Prostate gland (tissue), 2 donors: ENCODE measurements at places on chromosomes 3 and 15. TPM values are rescaled to one million over a fixed set of nuclear protein-coding genes. Genes with fewer than 3 reads are reported as not detected.

STRIT1 gene
- total RNA-seq = not detected

NCEH1 gene
- 9.1 TPM for total RNA-seq

NRROS gene
- total RNA-seq = 2.0 TPM

- peak; percentile 92 for DNase-seq
These were observed 179.9 kb upstream of the TBL1XR1 start for GRCh38 chr3:177377166-177377565.

GRCh38 chr3:127320529-127321121 lies 32.8 kb upstream of the PRR20G start:
- DNase-seq = no peak

SNAP23 gene
- total RNA-seq = 93.9 TPM

GRCh38 chr3:183189641-183190040 lies 27.1 kb upstream of the LAMP3 start:
- no peak for DNase-seq

ACTC1 gene
- total RNA-seq = 21.5 TPM

DNA sequence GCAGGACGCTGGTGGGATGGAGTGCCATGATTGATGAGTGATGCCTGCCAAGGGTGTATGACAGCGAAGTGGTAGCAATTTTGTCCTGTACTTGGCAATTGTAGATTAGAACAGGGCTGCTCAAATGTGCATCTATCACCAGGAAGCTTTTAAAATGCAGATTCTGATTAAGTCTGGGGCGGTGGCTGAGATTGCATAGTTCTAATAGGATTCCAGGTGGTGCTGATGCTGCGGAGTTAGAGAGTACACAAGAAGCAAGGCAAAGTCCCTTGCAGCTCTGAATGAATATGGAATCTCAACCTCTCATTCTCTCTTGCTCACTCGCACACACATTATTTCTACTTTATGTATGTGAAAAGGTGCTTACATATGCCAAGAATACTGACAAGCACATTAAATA lies 670.4 kb downstream of the FHIT start:
- no peak for DNase-seq

DNA sequence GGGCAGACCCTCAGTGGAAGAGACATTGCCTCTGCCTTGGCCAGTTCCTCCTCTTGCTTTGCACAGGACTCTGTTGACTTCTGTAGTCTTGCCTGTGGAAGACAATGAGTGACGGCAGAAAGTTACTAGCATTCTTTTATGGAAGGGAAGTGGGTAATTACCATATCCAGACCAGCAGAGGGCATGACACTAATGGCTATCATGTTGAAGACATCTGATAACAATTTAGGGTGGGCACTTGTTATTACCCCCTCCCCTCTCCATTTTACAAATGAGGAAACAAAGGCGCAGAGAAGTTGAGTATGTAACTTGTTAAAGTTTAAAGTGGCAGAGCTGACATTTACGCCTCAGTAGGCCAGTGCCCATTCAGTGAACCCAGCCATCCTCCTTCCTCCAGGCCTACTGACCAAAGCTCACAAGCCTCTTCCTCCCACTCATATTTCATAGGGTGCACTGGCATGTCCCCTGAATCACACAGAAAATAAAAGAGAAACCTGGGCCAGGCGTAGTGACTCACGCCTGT lies 48.2 kb upstream of the FMN1 start:
- no peak for DNase-seq

GRCh38 chr3:17687566-17687965 lies 54.9 kb downstream of the TBC1D5 start:
- DNase-seq = no peak

DNA sequence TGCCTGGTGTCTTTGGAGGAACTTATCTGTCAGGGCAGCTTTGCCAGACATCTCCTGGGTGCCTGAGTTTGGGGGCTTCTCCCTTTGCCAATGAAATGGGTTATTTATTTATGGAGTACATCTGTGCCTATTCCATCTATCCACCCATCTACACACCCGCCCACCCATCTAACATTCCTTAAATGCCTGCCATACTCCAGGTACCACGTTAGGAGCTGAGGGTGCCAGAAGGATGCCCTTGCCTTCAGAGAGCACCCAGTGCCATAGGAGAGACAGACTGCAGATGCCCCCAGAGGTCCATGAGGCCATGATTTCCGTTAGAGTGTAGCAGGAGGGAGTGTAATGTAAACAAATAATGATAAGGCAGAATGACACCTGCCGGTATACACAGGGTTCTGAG lies 21.8 kb upstream of the KIF23 start:
- no peak for DNase-seq

- DNase-seq = no peak
These were observed 31.2 kb downstream of the SLC25A36 start for GRCh38 chr3:140972833-140973232.

GRCh38 chr15:68560501-68561113 lies 18.2 kb upstream of the CORO2B start:
- DNase-seq = no peak

SUSD5 gene
- 0.77 TPM for total RNA-seq

DNA sequence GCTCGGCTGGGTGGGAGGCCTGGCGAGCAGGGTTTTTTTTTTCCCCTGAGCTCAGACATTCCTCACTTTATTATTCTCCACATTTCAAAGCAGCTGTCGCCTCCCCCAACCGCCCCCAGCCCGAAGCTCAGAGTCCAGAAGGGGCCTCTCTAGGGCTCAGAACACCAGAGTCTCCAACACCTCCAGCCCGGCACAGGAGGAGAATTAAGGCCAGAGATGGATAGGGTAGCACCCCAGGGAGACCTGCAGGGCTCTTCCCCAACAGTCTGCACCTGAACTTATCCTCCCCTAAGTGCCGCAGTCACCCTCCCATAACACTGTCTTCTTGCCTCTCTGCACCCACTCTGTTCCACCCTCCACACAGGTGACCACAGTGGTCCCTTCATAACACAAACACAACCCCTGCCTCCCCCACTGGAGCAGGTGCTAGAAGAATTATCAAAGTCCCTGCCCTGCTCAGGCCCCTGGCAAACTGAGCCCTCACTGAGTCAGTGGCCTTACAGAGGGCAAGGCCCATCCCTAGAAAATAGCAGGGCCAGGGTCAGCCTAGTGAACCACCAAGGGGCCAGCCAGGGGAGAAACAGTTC lies 14.1 kb downstream of the MYL3 start:
- DNase-seq = no peak
